ENCODE measurements at places on chromosomes 6 and 20. TPM values are rescaled to one million over a fixed set of nuclear protein-coding genes. Genes with fewer than 3 reads are reported as not detected.

Gene WRNIP1
- 53.4 TPM for total RNA-seq

Gene CPNE5
- total RNA-seq, result 0.15 TPM

Gene BLOC1S5
- total RNA-seq, result 21.1 TPM

Gene GTF3C6
- 31.6 TPM for total RNA-seq

Gene FAM217B
- total RNA-seq, result 3.9 TPM

Gene COL11A2
- 0.15 TPM for total RNA-seq

Gene NTSR1
- total RNA-seq, result 0.66 TPM

Gene ABHD16B
- total RNA-seq, result not detected

Gene ZNF165
- total RNA-seq, result 0.29 TPM

Gene FAM229B
- total RNA-seq, result 14.4 TPM

Gene RAB32
- total RNA-seq, result 119 TPM

Gene HDGFL1
- total RNA-seq, result not detected

Gene R3HDML
- total RNA-seq, result not detected

Gene TSPO2
- not detected for total RNA-seq

Gene NNAT
- total RNA-seq, result 1.5 TPM

Gene KCNQ5
- 0.87 TPM for total RNA-seq

Gene CD24
- total RNA-seq, result 1.9 TPM

Gene SCP2D1
- total RNA-seq, result not detected

Gene PI16
- total RNA-seq, result not detected

Gene BTN1A1
- total RNA-seq, result not detected

Gene MRPL2
- total RNA-seq, result 12.2 TPM

Gene KPNA5
- 9.5 TPM for total RNA-seq

Gene KCNS1
- 0.29 TPM for total RNA-seq

Gene SRSF12
- total RNA-seq, result not detected

Gene DXO
- 15.1 TPM for total RNA-seq

Gene C6orf141
- 1.3 TPM for total RNA-seq

Gene C6orf89
- 52.3 TPM for total RNA-seq

Gene HLA-DOA
- total RNA-seq, result under 0.01 TPM

Gene SMLR1
- not detected for total RNA-seq

Gene STMND1
- total RNA-seq, result not detected

Gene GHRH
- total RNA-seq, result not detected

Gene SLC17A3
- total RNA-seq, result not detected

Gene COX4I2
- not detected for total RNA-seq

Gene TNNC2
- 2.2 TPM for total RNA-seq

Gene CST9
- not detected for total RNA-seq

Gene SGK2
- total RNA-seq, result not detected

Gene PTGIS
- total RNA-seq, result 255 TPM

Gene RAET1L
- total RNA-seq, result not detected

Gene DNPH1
- 78.0 TPM for total RNA-seq

Gene PLTP
- total RNA-seq, result 162 TPM

Gene PDSS2
- 12.2 TPM for total RNA-seq

Gene ZC3H12D
- total RNA-seq, result 0.15 TPM

Gene ADTRP
- total RNA-seq, result 2.3 TPM

Gene LAMA4
- total RNA-seq, result 577 TPM

Gene CENPW
- 2.3 TPM for total RNA-seq

Gene SYCP2L
- total RNA-seq, result not detected

Gene CLVS2
- under 0.01 TPM for total RNA-seq

Gene YWHAB
- total RNA-seq, result 158 TPM

Gene MLIP
- not detected for total RNA-seq

Measured in smooth muscle cell of trachea (primary cell).